ENCODE measurements at places on chromosomes 3 and 15.

DNA sequence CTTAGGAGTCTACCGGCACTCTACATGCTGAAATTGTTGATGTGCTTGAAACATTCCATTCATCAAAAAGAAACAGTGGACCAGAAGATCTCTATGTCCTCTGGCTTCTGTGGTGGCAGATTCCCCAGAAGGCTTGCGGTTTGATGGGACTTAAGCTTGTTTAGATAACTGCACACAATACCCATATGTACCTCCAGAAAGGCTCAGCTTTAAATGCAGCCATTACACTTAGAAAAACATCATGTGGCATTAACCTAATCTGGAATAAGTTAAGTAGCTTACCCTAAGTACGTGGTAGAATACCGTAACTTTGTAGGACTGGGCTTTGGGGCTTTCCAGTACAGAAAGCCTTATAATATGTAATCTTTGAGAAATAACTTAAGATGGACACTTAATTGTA is 187.3 kb downstream of the RBMS3 start:
- no peak for DNase-seq

GRCh38 chr15:47963265-47963664 is 157.5 kb upstream of the SLC24A5 start:
- no peak for DNase-seq

GRCh38 chr3:53478166-53478830 is 16.1 kb upstream of the CACNA1D start:
- DNase-seq, result no peak

DNA sequence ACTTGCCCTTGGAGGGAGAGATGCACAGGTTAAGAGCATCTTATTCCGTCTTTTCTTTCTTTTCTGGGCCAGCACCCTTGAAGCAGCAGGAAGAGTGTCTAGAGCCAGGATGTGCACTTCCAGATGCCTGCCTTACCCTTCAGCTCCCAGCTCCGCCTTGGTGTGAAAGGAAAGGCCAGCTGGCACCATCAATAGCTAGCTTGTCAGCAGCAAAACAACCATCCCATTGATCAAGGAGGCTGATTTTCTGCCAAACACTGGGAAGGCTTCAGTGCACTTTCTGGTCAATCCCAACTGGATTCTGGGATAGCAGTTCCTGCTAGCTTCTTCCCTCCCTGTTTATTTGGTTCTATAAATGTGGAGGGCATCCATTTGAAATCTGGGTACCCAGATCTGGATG is 110.9 kb upstream of the GALNT15 start:
- no peak for DNase-seq

GRCh38 chr15:63381301-63382204 is at the start of gene CA12:
Gene CA12 (minus strand): TSS chr15:63381846. CDS start chr15:63381720, 126 bp downstream.
- DNase-seq, result peak; percentile 67

DNA sequence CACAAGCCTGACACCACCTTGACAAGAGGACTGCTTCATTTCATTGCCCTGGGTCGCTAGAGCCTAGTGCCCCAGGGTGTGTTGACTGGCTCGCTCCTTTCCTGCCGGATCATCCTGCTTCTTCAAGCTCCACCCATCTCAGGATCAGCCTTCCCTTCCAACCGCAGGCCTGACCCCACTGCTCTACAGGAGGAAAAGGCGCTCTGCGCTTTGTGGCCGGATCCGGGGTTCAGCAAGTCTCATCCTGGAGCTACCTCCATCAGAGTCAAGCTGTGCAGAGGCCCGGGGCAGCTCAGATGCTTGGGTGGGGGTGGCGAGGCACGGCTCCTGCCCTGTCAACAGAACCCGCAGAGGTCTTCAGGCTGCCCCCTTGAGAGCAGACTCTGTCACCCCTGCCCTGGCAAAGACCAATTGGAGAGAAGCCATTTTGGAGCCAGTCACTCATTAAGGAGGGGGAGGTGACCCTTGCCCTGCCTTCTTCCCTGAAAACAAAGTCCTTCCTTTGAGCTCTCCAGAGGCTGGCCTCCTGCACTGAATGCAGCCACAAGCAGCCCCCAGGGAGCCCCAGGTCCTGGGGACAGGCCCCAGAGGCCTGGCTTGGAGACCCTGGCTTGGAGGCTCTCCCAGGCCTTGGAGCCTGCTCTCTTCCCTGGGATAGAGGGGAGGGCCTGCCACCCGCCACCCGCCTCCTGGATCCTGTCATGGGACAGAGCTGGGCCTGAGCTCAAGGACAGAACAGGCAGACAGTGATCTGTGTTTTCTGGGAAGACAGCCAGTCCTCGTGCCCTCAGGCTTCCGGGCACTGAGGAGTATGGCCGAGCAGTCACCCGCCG is 80.3 kb downstream of the CPN2 start:
- no peak for DNase-seq

DNA sequence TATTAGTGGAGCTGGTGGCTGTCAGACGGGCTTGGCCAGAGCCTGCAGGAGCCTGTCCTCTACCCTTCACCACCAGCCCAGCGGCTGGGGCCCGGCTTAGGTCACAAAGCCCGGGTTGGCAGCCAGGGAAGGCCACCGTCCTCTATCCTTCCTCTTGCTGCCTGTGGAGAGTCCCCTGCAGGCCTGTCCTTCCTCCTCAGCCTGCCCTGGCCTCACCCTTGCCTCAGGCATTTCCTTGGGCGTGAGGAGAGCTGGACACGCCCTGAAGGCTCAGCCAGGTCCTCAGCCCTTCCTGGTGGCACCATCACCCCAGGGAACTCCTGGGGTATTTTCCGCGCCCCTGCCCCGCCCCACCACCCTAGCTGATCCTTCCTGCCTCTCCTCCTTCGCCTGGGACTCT is 7.7 kb downstream of the CHAC1 start:
- DNase-seq, result no peak

DNA sequence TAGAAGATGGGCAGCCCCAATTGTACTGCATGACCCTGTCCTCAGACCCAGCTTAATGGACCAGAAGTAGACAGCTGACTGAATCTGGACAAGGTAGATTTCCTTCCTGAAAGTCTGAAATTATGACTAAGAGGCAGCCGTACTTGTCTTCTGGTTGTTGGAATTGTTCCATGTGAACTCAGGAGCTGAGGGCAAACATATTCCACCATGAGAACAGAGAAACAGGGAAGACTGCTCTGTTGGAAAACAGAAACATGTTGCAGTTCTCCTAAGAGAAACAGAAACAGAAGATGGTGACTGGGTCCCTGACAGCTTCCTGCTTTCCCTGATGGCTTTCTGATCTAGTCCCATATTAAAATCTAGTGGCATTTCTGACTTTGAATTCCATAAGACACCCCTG is 24.1 kb downstream of the POPDC2 start:
- no peak for DNase-seq

GRCh38 chr3:59482684-59483083 is 432.9 kb upstream of the CFAP20DC start:
- DNase-seq, result no peak

GRCh38 chr3:11636394-11636770 is 7.3 kb downstream of the VGLL4 start:
- DNase-seq, result no peak

- DNase-seq, result no peak
These were observed 8.7 kb downstream of the MNS1 start for GRCh38 chr15:56456229-56456628.

- DNase-seq, result no peak
These were observed 59.5 kb downstream of the MLH1 start for GRCh38 chr3:37052860-37053259.

GRCh38 chr3:155963570-155963969 is 93.1 kb downstream of the GMPS start:
- no peak for DNase-seq

GRCh38 chr3:7445331-7445730 is 584.4 kb downstream of the GRM7 start:
- DNase-seq, result no peak

DNA sequence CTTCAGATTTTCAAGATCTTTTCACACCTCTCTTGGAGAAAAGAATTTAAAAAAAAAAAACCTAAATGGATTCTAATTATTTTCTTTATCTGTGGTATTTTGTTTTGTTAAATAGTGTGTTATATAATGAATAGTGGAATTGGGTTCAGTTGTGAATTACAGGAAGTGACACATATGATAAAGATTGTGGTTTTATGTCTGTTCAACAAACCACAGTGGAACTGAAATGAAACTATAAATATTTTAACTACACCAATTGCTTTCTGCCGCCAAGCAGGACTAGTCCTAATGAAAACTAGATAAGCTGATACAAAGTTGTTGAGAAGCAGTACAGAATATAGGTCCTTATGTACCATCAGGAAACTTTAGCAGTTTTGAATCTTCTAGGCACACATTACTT is 121.6 kb downstream of the UBE2E2 start:
- DNase-seq, result no peak

GRCh38 chr15:70057931-70058641 is 39.6 kb downstream of the TLE3 start:
- no peak for DNase-seq

- peak; percentile 57 for DNase-seq
These were observed 17.9 kb upstream of the NIT2 start for GRCh38 chr3:100316641-100317069.

DNA sequence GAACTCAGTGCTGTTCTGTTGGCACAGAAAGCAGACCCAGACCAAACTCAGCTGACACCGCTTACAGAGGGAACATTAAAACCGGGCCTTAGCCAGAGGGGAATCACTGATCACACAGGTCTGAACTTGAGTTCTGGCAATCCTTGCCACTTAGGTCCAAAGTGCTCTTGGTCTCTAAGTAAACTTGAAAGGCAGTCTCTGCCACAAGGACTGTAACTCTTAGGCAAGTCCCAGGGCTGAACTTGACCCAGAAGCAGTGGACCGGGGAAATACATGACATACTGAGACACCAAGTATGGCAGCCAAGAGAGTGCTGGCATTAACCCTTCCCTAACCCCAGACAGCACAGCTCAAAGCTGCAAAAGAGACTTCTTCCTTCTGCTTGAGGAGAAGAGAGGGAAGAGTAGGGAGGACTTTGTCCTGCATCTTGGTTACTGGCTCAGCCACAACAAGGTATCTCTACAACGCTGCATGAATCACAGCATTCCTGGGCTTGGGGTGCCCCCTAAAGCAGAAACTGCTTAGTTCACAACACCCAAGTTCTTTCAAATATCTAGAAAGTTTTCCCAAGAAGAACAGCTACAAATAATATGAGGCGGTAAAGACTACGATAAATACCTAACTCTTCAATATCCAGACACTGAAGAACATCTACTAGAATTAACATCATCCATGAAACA is 32.5 kb downstream of the NAALADL2 start:
- DNase-seq, result no peak

DNA sequence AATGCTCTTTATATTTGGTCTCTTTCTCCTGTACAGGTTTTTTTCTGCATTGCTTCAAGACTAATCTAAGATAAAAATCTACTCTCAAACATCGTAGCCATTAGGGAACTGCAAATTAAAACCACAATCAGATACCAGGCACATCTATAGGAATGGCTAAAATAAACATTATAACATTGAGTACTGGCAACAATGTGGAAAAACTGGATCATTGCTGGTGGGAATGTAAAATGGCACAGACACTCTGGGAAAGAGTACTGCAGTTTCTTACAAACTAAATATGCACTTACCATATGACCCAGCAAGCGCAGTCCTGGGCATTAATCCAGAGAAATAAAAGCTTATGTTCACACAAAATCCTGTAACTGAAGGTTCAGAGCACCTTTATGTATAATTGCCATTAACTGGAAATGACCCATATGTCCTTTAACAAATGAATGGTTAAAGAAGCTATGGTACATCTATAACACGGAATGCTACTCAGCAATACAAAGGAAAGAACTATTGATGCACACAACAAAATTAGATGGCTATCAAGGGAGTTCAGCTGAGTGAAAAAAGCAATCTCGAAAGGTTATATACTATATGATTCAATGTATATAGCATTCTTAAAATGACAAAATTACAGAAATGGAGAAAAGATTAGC is 6.3 kb downstream of the ABCC5 start:
- DNase-seq, result no peak

DNA sequence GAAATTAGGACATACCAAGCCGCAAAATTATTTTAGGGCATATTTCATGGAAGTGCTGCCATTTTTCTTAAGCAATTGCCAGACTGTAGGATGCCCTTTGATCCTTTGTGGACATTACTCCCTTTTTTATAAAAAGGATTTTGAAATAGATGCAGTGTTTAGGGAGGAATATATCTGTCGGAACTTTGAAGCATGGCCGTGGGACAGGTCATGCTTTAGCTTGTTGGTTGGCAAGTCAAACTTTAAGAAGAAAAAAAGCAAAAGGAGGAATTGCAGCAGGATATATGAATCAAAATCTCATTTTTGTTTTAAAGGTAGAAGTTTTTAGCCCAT is 122.1 kb downstream of the MCTP2 start:
- DNase-seq, result no peak

GRCh38 chr3:159711560-159712333 is 276.9 kb upstream of the IL12A start:
- no peak for DNase-seq

GRCh38 chr15:79769069-79769481 is 127.7 kb downstream of the MTHFS start:
- no peak for DNase-seq

DNA sequence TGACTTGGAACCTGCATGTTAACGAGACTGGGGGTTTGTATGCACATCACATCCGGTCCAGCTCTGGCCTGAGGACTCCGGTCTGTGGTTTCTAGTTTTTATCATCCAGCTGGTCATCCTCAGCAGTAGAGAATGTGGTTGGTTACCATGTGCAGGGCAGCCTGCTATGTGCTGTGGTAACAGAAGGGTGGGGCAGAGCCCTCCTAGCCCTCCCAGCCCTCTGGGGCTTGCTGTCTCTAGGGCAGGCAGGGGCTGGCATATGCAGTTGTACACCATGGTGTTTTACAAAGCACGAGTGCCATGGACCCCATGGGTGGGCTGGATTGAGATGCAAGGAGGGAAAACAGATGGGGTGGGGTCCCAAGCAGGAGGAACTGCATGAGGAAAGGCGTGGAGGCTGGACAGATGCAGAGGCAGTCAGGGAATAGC is 70.2 kb downstream of the APBA2 start:
- no peak for DNase-seq

DNA sequence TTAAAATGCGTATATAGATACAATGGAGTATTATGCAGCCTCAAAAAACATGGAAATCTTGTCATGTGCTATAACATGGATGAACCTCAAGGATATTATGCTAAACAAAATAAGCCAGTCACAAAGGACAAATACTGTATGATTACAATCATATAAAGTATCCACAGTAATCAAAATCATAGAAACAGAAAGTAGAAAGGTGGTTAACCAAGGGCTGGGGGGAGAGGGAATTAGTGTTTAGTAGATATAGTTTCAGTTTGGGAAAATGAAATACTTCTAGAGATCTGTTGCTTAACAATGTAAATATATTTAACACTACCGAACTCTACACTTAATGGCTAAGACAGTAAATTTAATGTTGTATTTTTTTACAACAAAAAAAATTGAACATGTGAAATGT is 9.0 kb downstream of the TOP2B start:
- DNase-seq, result no peak

Data from NCI-H1417 (cell line).